T-cell (primary cell): ENCODE measurements at places on chromosomes 6 and 20.

- DNase-seq, result no peak
These were observed 89.2 kb upstream of the BCLAF1 start for GRCh38 chr6:136378888-136379287.

DNA sequence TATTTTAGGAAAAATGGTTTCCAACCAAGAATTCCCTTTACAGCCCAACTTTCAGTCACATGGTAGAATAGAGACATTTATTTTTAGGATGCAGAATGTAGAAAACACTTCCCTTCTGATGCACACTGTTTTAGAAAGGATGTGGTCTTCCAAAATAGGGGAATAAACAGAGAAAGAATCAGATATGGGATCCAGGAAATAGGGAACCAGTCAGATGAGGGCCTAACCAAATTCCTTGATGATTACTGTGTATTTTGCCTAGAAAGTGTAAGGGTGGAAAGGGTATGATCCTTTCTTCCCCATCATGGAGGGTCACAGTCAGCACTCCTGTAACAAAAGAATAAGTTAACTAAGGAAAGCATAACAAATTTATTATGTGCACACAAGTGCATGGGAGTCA, 27.4 kb downstream of the SLX4IP start:
- DNase-seq, result no peak

DNA sequence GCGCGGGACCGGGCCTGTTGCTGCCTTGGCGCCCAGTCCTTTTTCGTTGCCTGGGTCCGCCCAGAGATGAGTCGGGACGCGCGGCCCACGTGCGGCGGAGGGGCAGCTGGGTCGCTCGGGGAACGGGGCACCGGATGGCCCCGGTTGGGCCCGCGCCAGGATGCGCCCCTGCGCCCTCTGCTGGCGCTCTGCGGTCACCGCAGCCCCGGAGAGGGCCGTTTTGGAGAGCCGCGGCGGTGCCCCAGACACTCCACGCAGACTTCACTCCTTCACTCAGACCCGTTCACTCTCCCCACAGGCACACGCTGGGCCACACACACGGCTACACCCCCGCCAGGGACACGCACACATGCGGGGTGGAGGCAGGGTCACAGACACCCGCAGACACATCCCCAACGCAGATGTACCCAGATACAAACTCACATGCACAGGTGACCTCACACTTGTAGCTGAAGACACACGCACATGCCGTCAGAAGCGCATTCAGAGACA, 38.8 kb downstream of the SRC start:
- DNase-seq, result peak; percentile 67

DNA sequence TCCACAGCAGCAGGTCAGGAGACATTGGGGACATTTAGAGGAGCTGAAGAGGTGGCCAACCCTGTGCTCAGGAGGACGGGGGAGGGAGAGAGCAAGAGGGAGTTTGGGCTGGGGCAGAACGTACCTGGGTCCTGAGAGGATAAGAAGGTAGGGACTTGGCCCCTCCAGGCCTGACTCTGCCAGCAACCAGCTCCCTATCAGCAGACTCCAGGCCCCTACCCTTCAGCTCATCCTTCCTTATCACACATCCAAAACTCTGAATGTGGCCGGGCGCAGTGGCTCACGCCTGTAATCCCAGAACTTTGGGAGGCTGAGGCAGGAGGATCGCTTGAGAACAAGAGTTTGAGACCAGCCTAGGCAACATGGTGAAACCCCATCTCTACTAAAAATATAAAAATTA, 5.0 kb downstream of the STMN3 start:
- DNase-seq, result no peak

- no peak for DNase-seq
These were observed 38.9 kb upstream of the KCNK5 start for GRCh38 chr6:39268171-39268570.
